ENCODE measurements at places on chromosomes 4 and X.

GRCh38 chr4:156734965-156735895, 236.4 kb downstream of the PDGFC start:
- no peak for DNase-seq

- no peak for DNase-seq
Measured at GRCh38 chrX:25084446-25084845, 68.7 kb upstream of the ARX start.

- DNase-seq: no peak
Measured at GRCh38 chr4:95188701-95189370, 359.9 kb downstream of the UNC5C start.

DNA sequence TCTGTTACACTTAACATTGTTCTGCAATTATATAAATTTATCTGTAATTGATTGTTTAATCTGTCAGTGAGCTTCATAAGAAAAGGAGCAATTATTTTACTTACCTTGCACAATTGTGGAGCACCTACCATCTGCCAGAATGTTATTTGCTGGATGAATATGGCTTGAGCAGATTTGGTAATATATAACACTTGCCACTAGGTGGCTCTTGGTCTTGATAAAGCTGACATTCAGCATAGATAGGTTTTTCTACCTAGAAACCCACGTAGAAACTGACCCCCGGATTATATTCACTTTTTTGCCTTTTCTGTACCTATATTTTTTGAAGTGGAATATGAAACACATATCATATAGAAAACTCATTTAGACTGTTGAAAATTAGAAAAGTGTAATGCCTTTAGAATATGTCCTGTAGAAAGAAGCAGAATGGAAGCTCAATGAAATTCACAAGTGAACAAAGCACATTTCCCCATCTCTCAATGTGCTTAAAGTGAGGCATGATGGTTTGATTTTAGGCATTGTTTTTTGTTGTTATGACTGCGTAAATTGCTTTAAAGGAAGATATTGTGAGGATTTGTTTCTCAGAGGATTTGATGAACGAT, 9.5 kb downstream of the RBPJ start:
- peak; percentile 77 for DNase-seq

- DNase-seq: peak; percentile 38
Measured at GRCh38 chr4:89249716-89250361, 57.8 kb downstream of the GPRIN3 start.

DNA sequence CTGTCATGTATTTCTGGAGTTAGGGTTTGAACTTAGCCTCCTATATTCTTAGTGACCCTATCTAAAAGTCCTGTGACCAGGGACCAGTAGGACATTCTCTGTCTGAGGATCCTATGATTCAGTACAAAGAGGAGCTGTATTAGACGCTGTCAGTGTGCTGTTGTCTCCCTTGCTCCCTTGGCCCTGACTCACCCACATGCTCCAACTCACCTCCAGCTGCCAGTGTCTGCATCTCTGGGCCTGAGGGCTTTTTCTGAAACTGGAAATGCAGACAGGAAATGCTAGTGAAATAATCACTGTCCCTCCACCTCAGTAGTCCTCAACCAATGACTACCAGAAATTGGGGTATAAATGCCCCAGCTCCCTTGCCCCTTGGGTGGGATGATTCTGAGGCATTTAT, 535.3 kb upstream of the RPS6KA3 start:
- no peak for DNase-seq

DNA sequence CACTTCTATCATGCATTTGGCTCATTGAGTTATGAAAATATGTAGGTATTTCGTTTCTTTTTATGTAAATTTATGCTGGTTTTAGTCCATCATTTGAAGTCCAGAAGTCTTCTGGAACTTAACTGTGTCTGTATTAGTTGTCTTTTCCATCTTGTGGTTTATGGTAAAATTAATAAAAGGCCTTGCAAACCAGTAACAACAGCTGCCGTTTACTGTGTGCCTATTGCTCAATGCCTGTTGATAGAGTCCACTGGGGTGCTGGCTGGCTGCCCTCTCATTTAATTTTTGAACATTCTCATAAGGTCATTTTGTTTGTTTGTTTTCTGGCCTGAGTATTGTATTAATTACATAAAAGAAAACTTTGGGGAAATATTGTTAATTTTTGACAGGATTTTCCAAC, 98.0 kb downstream of the NAA11 start:
- no peak for DNase-seq

GRCh38 chr4:29521281-29521680, 1198.9 kb upstream of the PCDH7 start:
- DNase-seq: no peak

DNA sequence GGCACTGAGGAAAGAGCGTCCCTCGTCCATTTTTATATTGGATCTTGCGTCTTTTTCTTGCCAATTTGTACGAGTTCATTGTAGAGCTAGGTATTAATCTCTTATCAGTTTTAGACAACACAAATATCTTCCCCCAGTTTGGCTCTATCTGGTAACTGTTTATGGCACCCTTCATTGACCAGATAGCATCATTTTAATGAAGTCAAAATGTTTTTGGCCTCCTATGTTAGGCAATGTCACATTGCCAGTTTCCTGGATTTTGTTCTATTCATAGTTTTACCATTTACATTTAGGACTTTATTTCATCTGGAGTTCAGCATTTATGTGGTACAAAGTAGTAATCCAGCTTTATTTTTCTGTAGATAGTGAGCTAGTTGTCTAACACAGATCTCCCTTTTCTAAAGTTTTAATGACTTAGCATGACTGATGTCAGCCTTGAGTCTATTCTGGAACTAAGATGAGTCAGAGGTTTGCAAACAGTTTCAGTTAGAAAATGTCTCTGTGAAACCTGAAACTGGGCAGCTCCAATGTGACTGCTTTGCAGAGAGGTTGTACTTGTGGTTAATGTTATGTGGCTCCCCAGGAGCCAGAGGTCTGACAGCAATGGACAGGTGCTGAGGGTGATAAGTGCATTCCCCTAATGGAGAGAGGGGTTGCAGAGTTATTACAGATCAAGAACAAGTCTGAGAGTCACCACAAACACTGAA, 5.3 kb upstream of the STBD1 start:
- DNase-seq: no peak

GRCh38 chrX:17644001-17644400, 93.3 kb upstream of the SCML1 start:
- no peak for DNase-seq

- peak; percentile 60 for DNase-seq
Measured at GRCh38 chr4:40630335-40631021, 814 bp upstream of the RBM47 start.

DNA sequence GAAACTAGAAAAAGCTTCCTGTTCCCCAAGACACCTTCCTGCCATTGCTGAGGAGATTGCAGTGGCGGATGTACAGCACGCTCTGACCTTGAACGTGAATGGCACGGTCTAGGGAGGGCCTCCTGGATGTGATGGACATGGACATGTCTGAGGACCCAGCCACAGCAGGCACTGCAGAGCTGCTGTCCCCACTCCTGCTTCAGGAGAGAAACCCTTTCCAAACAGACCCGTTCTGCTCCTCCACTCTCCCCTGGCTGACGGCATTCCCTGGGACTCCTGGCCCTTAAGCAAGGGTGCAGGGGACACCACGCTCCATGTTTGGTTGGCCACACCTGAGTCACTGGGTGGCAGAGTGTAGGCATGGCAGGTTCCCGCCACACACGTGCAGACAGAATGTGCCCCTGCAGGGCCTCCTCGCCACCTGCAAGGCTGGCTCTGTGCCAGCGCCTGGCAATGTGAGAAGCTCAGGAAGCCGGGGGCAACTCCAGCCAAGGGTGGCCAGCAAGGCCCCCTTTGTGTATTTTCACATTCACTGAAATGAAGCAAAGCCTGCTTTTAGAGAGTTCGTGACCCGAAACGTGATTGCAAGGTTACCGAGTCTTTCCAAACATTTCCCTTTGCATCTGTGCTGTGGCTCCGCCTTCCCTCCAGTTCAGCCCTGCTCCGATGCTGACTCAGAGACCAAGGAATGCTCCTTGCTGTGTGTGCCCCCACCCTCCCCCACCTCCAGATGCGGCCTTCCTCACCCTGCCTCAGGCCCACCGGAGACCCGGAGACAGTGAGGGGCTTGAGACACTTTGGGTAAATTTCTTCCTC, 46.1 kb downstream of the HTRA3 start:
- no peak for DNase-seq

DNA sequence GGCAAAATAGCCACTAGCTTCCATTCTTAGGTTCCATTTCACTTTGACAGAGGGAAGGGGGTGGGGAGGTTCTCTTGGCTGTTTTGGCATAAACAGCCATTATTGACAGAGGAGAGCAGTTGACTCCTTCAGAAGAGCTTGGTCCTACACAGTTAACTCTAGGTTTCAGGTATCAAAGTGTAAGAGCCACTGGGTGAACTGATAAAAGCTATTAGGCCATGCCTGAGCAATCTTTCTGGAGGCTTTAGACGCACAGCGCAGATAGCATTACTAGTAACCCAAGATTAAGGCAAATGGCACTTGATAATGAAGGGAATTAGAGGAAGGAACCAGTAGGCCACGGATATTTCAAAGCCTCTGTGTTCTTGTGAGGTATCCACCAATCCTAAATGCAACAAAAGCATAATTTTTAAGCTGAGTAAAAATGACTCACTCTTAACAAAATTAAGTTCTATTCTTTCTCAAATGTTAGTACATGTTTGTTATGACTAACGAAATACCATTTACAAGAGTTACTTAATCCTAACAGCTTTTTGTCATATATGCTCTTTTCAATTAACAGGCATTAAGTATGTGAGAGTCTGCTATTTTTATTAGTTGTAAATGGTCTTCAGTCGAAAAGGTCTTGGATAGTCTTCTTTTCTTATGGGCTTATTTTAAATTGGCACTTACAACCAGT, 53.6 kb downstream of the SLC7A11 start:
- DNase-seq: peak; percentile 28

DNA sequence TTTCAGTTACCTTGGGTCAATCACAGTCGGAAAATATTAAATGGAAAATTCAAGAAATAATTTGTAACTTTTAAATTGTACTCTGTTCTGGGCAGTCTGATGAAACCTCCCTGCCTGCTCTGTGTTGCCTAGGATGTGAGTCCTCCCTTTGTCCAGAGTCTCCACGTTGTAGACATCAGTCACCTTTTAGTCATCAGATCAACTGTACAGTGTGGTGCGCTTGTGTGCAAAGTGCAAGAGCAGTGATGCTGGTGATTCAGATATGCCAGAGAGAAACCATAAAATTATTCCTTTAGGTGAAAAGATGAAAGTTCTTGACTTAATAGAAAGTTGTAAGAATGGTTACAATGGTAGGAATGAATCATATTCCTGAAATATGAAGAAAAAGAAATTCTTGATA, 1.4 kb downstream of the SPATA4 start:
- DNase-seq: no peak

- no peak for DNase-seq
Measured at GRCh38 chr4:126213996-126214395, 899.2 kb downstream of the FAT4 start.

DNA sequence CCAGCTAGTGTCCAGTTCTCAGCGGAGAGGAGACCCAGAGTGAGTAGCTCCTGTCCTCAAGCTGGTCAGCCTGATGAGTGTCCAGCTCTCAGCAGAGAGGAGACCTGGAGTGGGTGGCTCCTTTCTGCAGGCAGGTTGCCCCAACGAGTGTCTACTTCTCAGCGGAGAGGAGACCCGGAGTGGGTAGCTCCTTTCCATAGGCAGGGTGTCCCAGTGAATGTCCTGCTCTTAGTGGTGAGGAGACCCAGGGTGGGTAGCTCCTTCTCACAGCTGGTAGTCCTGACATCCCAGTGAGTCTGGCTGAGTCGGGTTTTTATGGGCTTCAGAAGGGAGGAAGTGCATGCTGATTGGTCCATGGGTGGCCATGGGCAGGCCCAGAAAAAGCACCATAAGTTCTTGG, 55.7 kb upstream of the NUDT6 start:
- no peak for DNase-seq

DNA sequence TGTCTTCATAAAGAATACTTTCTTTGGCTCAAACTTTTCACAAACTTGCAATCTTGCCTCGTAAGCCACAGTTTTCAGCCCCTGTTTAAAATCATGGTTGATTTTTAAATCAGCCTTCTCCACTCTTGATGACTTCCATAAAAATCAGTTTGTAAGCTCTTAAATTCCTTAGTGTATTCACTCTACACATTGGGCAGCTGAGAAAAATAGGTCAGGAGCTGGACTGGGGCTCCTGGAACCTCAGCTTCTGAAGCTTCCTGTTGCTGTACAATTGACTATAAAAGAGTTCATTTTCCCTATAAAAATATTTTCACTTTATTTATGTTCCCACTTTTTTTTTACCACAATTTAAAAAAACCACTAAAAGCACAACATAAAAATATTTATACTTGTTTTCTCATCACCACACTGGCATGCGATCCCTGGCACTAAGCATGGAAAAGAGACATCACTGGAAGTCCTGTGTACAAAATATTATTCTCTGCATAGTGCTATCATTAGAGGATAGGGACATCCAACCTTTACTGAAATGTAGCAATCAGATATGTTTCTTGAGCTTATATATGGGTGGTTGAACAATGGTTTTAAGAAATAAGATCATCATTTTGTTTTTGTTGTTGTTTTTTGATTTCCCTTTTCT, 345.7 kb downstream of the FBXO8 start:
- DNase-seq: no peak

GRCh38 chrX:154751669-154752271, 893 bp upstream of the GAB3 start:
- peak; percentile 50 for DNase-seq

DNA sequence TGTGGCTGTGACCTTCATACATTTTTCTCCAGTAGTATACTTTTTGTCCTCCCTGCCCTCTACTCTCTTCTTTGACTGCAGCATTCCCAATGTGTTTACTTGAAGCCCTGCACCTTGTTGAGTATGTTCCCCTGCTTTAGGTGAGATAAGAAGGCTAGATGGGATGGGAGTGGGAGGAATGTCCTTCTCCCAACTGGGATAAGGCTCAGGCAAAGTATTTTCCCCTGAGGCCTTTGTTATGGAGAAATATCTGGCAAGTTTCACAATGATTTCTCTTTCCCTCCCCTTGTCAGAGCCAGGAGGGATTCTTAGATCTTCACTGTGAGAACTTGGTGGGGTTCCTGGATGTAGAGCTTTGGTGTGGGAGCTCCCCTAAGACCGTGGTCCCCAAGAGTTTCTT, 131.8 kb downstream of the CLCN5 start:
- DNase-seq: no peak

DNA sequence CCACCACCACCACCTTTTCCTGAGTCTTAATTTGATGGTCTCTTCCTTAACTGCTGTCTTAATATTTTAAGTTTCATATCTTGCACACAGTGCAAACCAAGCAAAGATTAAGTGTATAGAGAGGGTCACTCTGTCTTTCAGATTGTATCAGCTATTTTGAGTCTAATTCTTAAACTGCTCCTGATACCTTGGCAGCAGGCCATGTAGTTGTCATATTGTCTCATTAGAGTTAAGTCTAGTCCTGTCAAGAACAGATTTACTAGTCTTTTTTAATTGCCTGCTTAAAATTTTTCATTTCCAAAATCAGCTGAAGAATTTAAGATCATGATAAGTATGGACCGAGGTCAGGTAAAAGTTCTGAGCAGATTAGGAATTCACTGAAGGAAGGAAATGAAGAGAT, 51.5 kb downstream of the FHIP1A start:
- peak; percentile 68 for DNase-seq

DNA sequence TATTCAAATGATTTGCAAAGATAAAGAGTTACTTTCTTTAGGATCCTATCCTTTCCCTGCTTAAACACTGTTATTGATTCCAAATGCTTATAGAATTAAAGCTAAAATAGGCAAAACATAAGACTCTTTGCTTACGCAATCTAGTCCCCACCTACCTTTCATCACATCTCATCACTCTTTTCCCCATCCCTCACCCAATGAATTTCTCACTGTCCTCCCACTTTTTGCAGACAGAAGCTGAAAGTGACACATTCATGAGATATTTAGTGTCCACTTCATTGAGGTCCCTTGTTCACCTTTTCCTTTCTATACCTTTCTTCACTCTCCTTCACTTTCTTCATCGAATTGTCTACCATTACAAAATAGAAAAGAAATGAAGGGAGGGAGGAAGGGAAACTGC, 424 bp downstream of the SATL1 start:
- DNase-seq: peak; percentile 32
